Kidney (tissue), 22 donors: ENCODE measurements at places on chromosomes 1 and 21. TPM values are rescaled to one million over a fixed set of nuclear protein-coding genes. Genes with fewer than 3 reads are reported as not detected.

Gene POU3F1
- polyA plus RNA-seq = not detected

Gene IFI44
- polyA plus RNA-seq = 21.9 TPM

Gene SERINC2
- polyA plus RNA-seq = 99.2 TPM

Gene NR1I3
- 19.6 TPM for polyA plus RNA-seq
